ENCODE measurements at places on chromosomes 5 and 9.

- no peak for DNase-seq
Measured at GRCh38 chr5:133902511-133903118, 65.8 kb downstream of the C5orf15 start.

DNA sequence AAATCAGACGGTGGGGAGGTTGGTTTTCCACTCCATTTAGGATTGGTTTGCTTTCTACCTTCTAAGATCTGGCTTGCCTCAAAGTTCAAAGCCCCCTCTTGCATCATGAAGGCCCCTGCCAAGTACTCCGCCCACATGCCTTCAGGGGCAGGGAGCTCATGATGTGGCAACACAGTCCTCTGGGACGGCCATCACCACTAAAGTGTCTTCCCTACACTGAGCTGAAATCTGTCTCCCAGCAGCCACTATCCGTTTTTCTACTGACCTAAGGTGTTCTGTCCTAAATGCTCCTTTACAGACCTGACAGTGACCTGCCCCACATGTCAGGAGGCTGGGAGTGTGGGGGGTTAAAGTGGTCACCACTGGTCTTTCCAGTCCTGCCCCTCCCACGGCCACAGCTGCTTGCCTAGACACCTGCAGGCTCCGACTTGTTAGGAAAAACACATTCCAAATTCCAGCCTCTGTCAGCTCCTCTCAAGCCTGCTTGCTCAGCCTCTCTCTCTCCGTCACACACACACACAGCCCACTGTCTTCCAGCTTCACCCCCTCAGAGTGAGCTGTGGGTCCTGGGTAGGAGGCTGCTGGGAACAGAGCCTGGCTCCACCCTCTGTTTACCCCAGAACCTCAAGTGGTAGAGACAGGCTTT is 44.9 kb downstream of the SHB start:
- no peak for DNase-seq

DNA sequence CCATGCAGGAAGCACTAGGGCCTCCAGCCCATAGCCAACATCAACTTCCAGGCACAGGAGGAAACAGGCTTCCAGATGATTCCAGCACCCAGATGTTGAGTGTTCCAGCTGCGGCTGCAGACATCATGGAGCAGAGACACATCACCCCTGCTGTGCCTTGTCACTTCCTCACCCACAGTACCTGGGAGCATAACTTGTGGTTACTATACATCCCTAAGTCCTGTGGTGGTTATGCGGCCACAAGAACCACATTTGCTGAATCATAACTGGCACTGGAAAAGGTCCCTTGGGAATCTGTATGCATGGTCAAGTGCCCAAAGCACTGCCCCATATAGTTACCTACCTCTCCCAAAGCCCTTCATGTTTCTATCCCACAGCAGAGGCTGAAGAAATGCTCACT is 56.6 kb downstream of the WHRN start:
- no peak for DNase-seq

GRCh38 chr9:134190232-134191121 is 26.1 kb upstream of the RNU6ATAC start:
- no peak for DNase-seq

- no peak for DNase-seq
Measured at GRCh38 chr9:70529377-70529776, 114.9 kb upstream of the KLF9 start.

GRCh38 chr5:128470663-128471062 is 67.4 kb downstream of the FBN2 start:
- no peak for DNase-seq

- DNase-seq: no peak
Measured at GRCh38 chr5:171595801-171596231, 176.4 kb downstream of the FGF18 start.

GRCh38 chr5:127223256-127223974 is 67.2 kb upstream of the MEGF10 start:
- no peak for DNase-seq

DNA sequence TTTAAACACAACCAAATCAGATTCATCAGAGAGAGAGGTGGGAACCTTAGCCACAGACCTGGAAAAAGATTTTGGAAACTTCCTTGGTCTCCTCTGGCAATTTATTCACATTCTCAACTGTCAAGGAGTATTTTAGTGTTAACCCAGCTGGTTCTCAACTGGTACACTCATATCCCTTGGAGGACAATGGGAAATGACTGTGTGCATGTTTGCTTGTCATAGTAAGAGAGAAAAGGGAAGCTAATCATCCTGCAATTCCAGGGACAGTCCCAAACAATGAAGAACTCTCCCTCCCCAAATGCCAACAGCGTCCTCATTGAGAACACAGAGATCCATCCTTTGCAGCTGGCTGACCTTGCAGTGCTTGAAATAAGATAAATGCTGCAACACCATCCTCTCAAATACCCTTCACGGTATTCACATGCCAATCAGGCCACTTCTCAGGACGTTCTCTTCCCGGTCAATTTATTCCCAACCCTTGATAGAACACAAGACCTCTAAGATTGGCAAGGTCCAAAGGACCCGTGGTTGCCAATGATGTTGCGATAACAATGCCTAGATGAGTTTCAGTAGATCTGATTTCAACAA is 75.5 kb downstream of the EPB41L4B start:
- DNase-seq: no peak
